Stimulated activated CD8-positive, alpha-beta memory T cell treated with anti-CD3 and anti-CD28 coated beads, Interleukin-12 subunit alpha, Interleukin-12 subunit beta, amount 100 ng/mL, for 1 hour (primary cell): ENCODE measurements at places on chromosomes 1 and 21.

DNA sequence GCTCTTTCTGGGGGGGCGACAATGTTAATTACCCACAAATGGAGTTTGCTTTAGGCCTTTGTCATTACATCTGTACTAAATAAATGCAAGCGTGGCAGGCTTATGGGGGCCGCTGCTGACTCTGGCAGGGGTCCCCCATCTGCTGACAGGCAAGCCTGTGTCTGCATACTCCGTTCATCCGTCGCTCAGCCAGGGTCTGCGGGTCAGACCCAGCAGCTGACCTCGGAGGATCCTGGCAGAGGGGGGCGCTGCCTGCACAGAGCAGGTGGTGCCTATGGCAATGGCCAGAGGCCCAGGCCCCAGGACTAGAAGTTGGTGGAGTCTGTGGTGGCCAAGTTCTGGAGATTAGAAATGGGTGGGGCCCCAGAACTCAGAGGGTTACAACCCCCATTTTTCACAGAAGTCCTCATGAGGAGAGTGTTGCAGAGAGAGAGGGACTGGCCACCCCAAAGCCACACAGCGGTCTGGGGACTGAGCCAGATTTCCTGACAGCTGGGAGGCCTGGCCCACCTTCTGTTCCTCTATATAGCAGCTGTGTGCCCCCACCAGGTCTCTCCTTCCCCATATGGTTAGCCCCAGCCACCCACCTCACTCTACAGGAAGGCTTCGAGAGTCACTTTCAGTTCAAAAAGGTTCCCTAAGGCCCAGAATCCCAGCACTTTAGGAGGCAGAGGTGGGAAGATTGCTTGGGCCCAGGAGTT is 31.0 kb downstream of the TTC39A start:
- no peak for DNase-seq

GRCh38 chr1:229984992-229985612 is 81.9 kb upstream of the GALNT2 start:
- no peak for DNase-seq

DNA sequence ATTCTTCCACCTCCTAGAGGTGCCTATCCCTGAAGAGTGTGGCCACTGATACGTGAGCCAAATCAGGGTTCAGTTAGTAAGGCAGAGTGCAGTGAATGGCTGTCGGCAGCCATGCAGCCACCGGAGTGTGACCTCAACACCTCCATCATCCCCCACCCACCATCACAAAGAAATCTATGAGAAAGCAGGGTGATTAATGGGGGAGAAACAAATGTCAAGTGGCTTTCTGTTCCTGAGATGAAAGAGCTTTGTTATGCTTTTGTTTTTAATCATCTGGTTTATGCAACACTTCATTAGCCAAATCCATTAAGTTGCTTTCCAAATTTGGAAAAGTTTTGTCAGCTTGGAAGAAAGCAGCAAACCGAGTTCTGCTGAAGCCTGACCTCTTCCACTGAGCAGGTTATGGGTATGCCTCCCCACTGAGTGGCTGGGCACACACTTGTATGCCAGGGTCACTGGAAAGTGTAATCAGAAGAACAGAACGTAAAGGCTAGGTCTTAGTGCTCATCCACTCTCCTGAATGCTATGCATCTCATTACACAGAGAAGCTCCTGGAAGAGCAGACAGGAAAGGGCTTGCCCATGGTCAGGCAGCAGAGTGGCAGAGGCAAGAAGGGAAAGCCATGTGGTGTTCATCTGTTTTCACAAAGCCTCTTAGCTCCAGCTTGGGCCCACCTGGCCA is 57.1 kb upstream of the ATP1B1 start:
- no peak for DNase-seq

- DNase-seq, result no peak
These were observed 58.2 kb upstream of the LRRC8B start for GRCh38 chr1:89466307-89466930.

DNA sequence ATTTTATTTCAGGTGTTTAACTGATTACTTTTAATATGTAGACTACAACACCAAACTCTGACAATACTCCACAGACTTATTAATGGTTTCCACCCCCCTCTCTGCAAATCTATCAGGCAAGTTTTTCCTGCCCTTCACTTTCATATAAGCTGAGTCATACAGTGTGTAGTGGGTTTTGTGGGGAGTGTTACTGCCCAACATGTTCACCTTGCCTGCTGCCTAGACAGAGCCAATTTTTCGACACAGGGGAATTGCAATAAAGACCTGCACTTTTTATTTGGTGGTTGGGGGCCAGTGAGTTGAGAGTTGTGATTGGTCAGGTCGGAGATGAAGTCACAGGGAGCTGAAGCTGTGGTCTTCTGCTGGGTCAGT is 119.7 kb downstream of the PPIAL4G start:
- DNase-seq, result no peak

DNA sequence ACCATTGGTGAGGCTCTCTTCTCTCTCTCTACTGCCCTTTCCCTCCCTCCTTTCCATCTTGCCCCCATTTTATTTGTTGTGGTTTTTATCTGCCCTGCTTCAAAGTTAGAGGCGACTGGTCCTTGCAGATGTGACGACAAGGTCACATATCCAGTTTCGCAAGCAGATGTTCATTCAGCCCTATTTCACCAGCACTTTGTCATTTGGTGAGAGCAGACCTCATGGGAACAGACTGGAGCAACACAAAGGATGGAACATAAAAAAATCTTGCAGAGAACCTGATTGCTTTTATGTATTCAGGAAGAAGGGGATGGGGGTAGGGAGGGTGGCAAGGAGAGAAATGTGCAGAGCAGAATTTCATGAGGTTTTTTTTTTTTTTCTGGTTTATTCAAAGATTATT is 84.3 kb downstream of the ELAVL4 start:
- no peak for DNase-seq

GRCh38 chr1:1550591-1551432 is 10.4 kb upstream of the TMEM240 start:
- no peak for DNase-seq

- no peak for DNase-seq
These were observed 276.3 kb upstream of the GREM2 start for GRCh38 chr1:240888039-240888786.

DNA sequence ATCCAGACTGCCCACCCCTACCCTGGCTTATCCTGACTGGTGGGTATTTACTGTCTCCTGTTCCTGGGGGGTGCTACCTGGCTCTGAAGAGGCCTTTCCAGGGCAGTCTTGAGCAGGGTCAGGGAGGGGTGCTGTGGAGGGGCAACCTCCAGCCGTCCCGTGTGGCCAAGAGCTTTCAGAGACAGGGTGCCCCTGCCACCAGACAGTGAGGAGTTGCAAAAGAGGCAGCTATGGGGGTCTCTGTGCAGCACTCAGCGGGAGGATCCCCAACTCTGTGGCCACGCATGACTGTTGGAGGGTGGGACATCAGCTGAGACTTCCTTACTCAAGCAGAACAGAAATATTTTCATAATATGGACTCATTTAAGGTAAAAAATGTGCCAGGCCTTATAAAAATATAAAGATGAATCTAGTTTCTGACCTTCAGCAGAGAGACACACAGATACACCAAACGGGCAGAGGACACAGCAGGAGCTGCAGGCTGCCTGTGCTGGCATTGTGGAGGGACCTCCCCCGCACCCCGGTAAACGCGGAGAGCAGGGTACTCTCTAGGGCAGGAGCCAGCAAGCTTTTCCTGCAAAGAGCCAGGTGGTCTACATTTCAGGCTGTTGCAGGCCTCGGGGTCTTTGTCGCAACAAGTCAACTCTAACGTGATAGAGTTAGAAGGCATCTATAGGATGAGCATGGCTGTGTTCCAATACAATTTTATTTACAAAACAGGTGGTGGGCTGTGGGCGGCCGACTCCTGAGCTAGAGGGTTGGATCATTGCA is 252.6 kb downstream of the RHOU start:
- DNase-seq, result no peak

- no peak for DNase-seq
These were observed 133.7 kb upstream of the KCNK1 start for GRCh38 chr1:233480198-233480597.

DNA sequence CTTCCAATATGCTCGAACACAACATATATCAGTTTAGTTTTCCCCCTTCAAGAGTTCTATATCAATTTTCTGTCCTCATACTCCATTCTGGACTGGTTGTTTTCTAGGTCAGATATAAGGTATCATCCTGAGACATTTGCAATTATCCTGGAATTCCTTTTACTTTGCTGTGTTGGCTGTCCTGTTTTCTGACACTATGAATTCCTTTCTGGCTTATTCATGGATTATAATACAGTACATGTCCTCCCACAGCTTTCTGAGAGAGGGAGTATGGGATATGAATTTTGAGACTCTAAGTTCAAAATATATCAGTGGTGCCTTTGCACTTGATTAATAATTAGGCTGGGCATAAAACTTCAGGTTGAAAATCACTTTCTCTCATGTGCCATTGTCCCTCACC is 11.9 kb downstream of the PHTF1 start:
- no peak for DNase-seq

GRCh38 chr1:54995013-54995760 is 3.5 kb upstream of the BSND start:
- DNase-seq, result no peak

GRCh38 chr21:33480481-33481103 is 818 bp upstream of the TMEM50B start:
- DNase-seq, result no peak

- no peak for DNase-seq
These were observed at the start of gene ADGRL2 for GRCh38 chr1:81800695-81801650. TSS of gene ADGRL2 (plus strand) at chr1:81800934. CDS start at chr1:81836985, 36,051 bp downstream.

- DNase-seq, result no peak
These were observed 9.6 kb downstream of the FNDC7 start for GRCh38 chr1:108722292-108722691.

DNA sequence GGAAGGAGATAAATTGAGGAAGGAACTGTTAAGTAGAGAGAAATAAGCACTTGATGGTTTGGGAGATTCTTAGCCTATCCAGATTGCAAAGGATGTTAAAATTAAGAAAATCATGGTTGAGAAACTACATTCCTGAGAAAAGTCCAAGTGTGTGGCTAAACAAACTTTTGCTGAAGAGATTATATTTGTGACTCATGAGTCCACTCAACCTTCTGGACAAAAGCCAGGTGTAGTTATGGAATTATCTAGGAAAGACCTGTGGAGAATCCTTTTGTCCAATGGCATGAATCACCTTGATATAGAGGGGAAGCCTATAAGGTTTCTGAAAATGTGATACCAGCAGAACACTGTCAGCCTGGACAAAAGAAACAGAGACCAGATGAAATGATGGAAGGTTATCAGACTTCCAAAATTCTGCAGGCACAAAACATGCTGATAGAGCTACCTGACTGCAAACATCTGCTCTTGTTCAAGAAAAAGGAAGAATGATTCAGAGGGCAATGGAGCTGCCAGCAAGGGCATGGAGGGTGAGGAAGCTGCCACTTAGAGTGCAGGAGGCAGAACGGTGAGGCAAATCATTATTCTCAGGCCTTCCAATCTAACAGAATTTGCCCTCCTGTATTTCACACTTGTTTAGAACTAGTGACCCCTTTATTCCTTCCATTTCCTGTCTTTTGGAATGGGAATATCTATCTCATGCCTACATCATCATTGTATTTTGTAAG is 300.6 kb upstream of the PRMT6 start:
- no peak for DNase-seq

DNA sequence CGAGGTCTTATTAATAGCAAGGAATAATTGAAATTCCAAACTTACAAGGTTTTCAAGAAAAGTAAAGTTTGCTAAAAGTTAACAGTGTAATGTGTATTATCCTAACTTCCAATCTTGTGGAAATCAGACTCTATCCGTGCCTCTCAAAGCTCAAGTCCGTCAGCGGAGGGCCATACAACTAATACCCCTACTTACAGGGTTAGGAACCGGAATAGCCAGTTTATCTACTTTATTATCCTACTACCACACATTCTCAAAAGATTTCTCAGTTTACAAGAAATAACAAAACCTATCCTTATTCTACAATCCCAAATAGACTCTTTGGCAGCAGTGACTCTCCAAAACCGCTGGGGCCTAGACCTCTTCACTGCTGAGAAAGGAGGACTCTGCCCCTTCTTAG is 457.8 kb downstream of the PTPRC start:
- DNase-seq, result no peak

GRCh38 chr1:193971595-193971994 is 785.2 kb upstream of the B3GALT2 start:
- no peak for DNase-seq

DNA sequence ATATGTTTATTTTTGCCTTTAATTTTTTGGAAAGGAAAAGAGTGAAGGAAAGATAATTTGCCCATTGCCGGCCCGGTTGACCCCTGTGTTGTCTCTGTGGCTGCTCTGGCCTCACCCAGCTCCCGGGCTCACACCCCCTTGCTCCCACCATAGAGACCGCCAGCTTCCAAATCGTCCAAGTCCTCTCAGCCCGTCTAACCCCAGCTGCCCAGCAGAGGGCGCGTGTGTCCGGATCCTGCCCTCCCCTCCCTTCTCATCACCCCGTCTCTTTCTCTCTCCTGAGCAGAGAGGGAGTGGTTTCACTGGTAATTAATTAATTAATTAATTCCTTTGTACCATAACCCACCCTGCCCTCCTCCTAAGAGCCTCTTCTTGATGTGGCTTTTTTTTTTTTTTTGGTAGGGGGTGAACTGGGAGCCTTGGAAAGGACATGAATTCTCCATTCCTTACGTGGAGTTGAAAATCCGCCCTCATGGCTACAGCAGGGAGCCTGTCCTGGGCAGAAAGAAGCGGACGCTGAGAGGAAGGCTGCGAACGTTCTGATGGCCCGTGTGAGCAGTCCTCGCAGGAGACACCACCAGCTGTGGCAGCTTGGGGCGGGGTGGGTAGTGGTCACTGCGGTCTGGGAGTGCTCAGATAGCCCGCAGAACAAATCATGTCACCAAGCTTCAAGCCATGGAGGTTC is 45.9 kb downstream of the KIAA0040 start:
- DNase-seq, result peak; percentile 45

DNA sequence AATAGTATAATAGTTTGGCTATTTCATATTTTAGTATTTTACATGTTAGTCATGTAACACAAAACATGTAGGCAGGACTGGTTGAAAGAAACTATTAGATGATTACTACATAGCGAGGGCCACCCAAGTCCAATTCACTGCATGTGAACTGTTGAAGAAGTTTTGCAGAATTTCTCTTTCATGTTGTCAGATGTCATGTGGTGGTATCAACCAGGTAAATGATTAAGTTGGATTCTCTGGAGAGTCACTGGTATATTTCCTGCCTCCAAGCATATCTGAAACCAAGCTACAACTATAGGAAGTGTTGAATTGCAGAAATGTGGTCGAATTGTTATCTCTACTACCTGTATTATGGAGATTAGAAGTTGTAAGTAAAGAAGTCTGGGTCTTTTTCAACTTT is 137.8 kb upstream of the DPYD start:
- no peak for DNase-seq

- DNase-seq, result no peak
These were observed 65.6 kb upstream of the RUNX3 start for GRCh38 chr1:24995661-24996060.

- no peak for DNase-seq
These were observed 77.2 kb upstream of the SIPA1L2 start for GRCh38 chr1:232707142-232707541.

- DNase-seq, result no peak
These were observed 237.0 kb upstream of the HOOK1 start for GRCh38 chr1:59577774-59578173.
